ENCODE measurements at places on chromosomes 3 and 15.

DNA sequence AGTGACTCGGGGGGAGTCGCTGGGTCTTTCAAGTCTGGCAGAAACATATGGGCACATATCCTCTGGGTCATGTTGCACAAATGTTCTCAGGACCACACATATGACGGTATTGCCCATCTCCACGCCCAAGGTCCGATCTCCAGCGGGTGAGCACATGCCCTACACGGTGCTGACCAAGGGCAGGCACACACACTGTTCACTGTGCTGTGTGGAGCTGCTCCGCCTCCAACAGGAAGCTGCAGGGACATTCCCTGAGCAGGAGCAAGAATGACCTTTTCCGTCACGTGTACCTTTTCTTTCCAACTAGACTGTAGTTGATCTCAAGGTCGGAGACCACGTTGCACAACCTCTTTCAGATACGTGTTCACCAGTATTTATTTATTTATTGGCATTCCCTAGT lies 41.7 kb upstream of the B3GNT5 start:
- DNase-seq, result no peak

DNA sequence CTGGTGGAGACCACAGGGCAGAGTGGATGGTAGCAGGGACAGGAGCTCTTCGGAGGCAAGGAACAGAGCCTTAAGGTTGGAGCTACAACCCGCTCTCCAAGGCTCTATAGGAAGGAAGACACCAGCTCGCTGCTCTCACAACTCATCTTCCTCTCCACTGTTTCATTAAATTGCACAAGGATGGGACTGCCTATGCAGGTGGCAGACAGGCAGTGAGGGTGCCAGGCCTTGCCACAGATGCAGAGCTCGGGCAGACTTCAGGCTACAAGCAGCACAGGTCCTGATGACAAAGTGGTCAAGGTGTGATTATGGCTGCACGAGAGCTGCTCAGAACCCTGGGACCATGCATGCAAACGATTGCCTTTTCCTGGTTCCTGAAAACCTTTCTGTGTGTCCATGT lies 144.6 kb downstream of the FOXP1 start:
- no peak for DNase-seq

GRCh38 chr15:41842229-41842628 lies 3.6 kb downstream of the PLA2G4B start:
- DNase-seq, result no peak

- DNase-seq, result no peak
Measured at GRCh38 chr15:89671687-89672086, 7.5 kb downstream of the PLIN1 start.

DNA sequence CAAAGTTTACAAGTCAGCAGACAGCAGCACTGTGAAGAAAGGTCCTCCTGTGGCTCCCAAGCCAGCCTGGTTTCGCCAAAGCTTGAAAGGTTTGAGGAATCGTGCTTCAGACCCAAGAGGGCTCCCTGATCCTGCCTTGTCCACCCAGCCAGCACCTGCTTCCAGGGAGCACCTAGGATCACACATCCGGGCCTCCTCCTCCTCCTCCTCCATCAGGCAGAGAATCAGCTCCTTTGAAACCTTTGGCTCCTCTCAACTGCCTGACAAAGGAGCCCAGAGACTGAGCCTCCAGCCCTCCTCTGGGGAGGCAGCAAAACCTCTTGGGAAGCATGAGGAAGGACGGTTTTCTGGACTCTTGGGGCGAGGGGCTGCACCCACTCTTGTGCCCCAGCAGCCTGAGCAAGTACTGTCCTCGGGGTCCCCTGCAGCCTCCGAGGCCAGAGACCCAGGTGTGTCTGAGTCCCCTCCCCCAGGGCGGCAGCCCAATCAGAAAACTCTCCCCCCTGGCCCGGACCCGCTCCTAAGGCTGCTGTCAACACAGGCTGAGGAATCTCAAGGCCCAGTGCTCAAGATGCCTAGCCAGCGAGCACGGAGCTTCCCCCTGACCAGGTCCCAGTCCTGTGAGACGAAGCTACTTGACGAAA lies 24.2 kb downstream of the STARD5 start:
- DNase-seq, result no peak

DNA sequence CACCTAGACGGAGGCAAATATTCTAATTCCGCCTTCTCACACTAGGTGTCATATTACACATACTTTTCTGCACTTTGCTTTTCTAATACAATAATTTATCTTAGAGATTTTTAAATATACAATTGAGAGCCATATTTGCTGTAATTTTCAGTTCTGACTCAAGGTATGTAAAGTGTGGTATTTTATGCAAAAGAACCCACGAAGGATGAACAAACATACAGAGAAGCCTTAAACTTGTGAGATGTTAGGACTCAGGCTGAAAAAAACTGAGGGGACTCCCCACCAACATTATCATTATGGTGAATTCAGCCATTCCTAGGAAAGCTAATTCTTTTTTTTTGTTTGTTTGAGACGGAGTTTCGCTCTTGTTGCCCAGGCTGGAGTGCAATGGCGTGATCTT lies 9.6 kb downstream of the ZBTB11 start:
- DNase-seq, result no peak

DNA sequence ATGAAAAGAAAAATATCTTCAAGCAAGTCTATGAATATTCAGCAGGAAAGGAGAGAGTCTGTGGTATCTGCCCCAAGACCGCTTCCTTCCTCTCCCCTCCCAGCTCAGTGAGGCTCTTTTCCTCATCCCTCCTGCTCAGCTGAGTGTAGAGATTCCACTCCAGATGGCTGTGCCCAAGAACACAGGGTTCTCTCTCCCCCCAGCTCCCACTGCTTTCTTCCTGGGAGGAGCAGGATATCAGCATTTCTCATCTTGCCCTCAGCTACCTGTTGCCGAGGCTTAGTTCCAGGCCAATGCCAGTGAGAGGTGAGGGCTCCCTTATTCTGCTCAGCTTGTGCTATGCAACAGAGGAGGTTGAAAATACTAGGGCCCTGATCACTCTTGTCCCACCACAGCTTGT lies 211.9 kb downstream of the SV2B start:
- no peak for DNase-seq

DNA sequence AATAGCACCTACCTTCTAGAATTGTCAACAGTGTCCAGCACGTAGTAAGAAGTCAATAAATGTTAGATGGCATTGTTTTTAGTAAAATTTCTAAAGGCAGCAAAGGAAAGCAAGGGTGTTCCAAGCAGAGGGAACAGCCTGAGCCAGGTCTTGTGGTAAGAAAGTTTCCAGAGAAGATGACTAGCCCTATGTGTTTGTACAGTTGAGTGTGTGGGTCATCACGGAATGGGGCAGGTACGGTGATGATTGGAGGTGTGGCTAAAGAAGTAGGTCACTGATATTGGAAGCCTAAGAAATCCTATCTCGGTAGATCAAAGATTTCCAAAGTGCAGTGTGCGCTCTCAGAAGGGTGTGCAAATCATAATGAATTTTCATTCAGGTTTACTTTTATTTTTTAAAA lies 94.2 kb upstream of the BCL6 start:
- DNase-seq, result no peak

DNA sequence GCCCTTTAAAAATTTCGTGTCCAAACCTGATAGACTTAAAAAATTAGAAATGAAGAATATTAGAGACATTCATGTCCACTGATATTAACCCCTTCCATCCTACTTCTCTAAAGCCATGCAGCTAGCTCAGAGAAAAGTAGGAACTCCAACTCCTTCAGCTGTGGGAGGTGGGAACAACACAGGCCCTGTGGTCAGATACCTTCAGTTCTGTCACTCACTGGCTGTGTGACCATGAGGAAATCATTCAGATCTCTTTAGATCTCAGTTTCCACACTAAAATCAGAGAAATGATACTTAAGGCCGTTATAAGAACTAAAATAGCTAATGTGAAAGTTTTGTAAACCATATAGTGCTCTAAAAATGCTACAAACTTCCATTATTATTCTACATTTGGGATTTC lies 209.8 kb downstream of the TNIK start:
- no peak for DNase-seq

DNA sequence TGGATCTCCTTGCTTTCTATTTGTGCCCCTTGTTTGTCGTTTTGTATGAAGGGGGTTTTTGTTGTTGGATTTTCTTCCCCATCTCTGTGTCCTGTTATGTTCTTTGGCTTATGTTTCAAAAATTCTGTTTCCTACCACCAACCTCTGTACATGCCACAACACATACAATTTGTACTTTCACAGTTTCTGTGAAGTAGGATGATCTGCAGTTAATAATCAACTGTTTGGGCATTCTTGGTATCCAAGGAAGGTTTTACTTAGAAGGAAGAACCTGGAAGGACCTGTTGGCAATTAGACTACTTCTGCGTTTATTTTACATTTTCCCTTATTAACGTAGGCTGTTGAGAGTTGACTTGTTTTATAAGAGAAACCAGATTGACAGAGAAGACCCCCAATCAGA lies 8.3 kb downstream of the SETD5 start:
- no peak for DNase-seq

GRCh38 chr3:53168175-53168923 lies 7.3 kb downstream of the PRKCD start:
- no peak for DNase-seq

Measured in dorsolateral prefrontal cortex (tissue), 122 donors.